ENCODE measurements at places on chromosomes 6 and 20. TPM values are rescaled to one million over a fixed set of nuclear protein-coding genes. Genes with fewer than 3 reads are reported as not detected.

CD109 gene
- total RNA-seq: 35.1 TPM

GHRH gene
- not detected for total RNA-seq

TRERF1 gene
- 0.30 TPM for total RNA-seq

ACSS1 gene
- total RNA-seq: 14.0 TPM

HFE gene
- total RNA-seq: 3.2 TPM

EYS gene
- 0.32 TPM for total RNA-seq

TRIM40 gene
- not detected for total RNA-seq

ADGB gene
- total RNA-seq: not detected

CLPSL1 gene
- total RNA-seq: not detected

GINS1 gene
- total RNA-seq: 25.7 TPM
